ENCODE measurements at places on chromosomes 7 and 10.

- no peak for DNase-seq
Observed at GRCh38 chr7:1645071-1645409, 25.0 kb upstream of the ELFN1 start.

DNA sequence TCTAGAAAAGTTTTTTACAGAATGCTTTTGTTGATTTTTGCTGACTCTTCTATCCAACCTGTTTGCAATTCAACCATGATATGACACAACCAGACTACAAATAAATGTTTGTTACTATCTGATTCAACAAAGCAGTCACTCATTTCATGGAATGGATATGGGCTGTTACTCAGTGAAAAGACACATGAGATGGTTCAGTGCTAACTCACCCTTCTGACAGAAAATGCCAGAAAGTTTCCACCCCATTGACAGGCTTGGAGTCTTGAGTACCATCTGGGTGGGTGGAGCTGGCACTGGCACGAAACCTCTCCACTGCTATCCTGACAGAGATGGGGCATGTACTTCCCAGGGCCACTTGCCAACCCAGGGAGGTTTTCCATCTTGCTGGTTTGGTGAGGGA, 39.5 kb downstream of the RBM28 start:
- DNase-seq = no peak

GRCh38 chr10:74863551-74863950, 37.2 kb downstream of the KAT6B start:
- no peak for DNase-seq

DNA sequence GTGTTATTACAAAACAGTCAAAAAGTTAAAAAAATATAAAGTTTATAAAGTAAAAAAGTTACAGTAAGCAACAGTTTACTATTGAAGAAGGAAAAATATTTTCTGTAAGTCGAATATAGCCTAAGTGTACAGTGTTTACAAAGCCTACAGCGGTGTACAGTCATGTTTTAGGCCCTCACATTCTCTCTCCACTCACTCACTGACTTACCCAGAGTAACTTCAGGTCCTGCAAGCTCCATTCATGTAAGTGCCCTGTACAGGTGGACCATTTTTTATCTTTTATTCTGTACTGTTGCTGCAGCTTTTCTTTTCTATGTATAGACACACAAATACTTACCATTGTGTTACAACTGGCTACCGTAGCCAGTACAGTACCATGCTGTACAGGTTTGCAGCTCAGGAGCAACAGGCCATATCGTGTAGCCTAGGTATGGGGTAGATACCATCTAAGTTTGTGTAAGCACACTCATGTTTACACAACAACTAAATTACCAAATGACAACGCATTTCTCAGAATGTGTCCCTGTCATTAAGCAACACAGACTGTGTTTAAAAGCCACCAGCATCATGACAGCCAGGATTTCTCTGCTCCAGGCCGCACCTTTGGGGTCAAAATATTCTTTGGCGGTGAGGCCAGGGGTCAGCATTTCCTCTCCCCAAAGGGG, 67.2 kb downstream of the DLG5 start:
- DNase-seq = no peak

DNA sequence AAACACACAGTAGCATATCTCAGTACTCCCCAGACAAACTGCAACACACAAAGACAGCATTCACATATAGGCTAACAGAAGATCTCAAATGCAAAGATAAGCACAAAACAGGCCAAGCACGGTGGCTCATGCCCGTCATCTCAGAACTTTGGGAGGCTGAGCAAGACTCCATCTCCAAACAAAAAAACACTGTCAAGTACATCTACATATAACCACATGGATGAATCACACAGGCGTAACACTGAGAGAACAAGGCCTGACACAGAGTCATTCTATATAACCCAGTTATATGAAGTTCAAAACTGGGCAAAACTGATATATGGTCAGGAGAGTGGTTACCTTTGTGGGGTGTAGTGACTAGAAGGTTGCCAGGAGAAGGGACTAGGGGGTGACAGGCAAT, 506.4 kb downstream of the KCNMA1 start:
- DNase-seq = no peak

DNA sequence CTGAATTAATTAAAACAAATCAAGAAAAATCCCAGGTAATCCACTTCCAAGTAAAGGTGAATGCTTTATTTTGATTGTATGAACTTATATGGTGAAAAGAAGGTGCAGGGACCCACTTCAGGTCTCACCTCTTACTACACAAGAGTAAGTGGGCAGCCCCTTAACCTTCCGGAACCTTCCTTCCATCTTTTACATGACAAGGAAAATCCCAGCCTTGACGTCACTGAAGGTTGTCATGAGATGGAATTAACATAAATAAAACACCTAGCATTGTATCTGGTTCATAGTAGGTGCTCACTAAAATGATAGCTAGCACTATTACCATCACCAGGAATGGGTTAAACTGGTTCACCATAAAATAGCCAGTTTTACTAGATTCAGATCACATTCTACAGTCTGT, 119.5 kb downstream of the ICA1 start:
- DNase-seq = no peak

DNA sequence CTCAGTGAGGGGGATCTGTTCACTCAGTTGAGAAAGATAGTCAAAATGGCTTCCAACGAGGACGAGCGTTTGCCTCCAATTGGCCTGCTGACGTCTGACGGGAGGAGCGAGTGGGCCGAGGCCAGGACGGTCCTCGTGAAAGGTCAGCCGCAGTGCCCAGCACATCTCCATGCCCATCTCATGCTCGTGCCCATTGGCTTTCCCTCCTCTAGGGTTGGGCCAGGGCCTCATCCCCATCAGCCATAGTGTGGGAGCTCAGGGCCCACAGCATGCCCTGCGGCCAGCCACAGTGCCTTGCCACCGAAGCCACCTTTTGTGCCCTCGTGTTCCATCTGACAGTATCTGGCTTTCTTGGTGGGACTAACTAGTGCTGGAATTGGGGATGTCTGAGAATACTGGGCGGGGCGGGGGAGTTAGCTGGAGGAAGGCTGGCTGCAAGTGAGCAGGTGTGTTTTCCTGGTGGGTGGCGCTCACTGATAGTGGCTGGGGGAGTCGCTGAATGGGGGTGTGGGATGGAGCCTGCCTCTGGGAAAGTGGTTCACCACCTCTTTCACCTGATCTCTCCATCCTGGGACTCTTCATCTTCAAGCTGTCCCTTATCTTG, 13.9 kb downstream of the CHAT start:
- no peak for DNase-seq

DNA sequence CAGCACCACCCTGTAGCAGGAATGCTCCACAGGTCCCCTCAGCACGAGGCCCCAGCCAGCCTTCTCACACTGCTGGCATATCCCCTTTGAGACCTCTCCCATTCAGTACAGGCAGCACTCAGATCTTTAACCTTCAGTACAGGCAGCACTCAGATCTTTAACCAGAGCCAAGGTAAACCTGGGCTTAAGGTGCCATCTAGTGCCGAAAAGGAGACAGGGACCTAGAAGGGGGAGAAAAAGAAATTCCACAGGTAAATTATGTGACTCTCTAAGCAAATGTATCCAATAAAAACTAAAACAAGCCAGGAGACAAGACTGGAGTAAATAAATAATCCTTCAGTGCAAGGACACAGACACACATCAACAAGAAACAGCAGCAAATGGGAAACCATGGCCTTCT, 358.6 kb downstream of the PTPRN2 start:
- DNase-seq = no peak

DNA sequence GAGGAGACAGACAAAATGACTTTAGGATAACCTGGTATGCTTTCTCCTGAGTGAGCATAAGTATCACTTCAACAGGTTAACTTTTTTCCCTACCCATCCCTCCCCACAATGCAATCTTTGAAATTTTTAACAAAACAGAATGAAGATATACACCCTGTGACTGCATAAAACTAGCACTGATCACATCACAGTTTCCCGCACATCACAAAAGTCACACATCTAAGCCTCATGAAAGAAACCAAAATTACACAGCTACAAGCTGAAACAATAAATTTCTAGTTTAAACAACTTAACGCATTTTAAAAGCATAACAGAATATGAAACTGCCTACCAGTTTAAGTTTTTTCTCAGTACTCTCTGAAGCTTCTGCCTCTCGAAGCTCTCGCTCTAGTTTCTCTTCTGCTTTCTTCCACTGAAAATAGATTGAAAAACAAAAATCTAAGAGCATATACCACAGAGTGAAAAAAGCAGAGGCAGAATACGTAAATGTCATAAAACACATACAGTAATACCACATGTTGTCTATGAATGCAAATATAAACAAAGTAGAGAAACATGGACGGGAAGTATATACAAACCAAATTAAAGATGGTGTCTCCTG, 18.1 kb downstream of the NOC3L start:
- no peak for DNase-seq

- no peak for DNase-seq
Observed at GRCh38 chr10:72794260-72794659, 99.3 kb upstream of the OIT3 start.

DNA sequence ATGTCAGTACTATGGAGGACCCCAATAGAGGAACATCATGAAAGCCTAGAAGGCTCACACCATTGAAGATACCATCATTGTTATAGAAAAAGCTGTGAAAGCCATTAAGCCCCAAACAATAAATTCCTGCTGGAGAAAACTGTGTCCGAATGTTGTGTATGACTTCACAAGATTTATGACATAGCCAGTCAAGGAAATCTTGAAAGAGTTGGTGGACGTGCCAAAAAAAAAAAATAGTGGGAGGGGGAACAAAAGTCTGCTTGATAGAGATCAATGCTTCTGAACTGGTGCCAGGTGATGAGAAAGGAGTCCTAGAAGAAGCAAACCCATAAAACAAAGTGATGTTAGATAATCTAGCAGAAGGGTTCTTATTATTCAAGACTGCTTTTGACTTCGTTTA, 41.2 kb downstream of the RALA start:
- no peak for DNase-seq

DNA sequence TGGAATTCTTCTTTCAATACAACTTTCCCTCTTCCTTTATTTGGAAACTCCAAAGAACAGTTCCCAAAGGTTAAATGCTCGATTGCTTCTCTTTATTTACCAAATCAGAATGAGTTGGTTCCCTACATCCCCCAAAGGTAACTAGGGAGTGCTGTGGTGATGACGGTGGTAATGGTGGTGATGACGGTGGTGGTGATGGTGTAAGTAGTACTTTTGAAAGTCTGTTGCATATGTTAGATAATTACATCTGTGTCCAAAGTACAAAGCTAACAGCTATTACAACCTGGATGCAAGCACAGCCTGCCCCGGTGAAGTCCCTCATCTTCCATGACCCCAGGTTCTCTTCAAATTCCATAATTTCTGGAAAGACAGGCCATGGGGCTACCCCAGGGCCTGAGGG, 115.1 kb downstream of the TNS3 start:
- no peak for DNase-seq

DNA sequence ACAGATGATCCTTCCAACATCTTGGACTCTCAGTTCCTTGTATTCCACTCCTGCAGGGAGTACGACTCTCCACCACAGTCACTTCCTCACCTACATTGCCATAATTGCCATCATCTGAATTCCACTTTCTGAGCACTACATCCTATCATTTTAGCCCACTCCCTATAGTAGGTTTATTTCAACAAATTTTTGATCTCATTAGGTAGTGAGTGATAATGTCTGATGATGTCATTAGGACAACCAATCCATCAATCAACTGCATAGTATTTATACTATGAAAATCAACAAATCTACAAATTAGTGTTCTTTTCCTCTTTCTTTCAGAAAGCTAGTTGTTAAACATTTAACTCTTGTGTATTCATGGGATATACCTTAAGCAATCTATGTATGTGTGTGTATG, 13.7 kb upstream of the TRA2A start:
- DNase-seq = no peak

GRCh38 chr10:3774814-3775695, 10.0 kb downstream of the KLF6 start:
- no peak for DNase-seq

- no peak for DNase-seq
Observed at GRCh38 chr7:40676221-40676620, 541.4 kb downstream of the SUGCT start.

- no peak for DNase-seq
Observed at GRCh38 chr10:110632591-110633215, 11.4 kb upstream of the RBM20 start.

DNA sequence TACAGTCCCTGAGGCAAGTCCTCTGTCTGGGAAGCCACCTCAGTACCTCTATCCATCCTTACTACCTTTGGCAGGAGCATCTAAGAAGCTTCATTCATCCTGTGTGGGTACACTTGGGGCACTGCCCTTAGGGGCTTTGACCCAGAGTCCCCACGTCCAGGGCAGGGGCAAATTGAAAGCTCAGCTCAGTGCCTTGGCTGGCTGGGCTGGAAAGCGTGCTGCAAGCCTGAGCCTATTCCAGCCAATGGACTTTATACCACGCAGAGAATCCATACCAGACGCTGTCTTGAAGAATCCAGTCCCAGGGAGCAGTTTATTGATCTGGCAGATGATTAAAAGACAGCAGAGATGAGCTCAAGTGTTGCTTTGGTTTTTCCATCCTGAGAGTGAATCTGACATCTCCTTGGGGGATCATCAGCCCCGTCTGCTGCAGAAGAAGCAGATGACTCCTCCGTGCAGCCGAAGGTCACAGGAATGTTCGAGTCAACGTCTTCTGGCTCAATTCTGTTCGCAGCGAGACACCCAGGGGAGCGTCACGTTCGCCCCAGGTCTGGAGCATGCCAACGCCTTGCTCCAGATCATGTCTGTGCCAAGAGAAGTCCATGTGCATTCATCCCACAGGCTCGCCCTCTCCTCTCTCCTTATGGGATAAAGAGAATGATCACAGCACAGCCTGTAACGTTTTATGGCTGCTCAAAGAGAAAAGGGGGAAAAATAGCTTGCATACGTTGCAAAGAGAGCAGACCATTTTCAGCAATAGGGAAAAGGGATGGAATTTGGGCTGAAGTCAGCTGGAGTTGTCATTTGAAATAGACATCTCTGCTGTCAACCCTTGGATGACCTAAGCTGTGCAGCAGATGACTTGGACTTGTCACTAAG, 35.8 kb upstream of the LYZL1 start:
- no peak for DNase-seq

GRCh38 chr7:150848561-150849115, 3.7 kb upstream of the AOC1 start:
- no peak for DNase-seq

GRCh38 chr10:99235658-99236626, at the start of gene HPSE2:
TSS of gene HPSE2 (minus strand) at chr10:99235852.
- no peak for DNase-seq
